ENCODE measurements at places on chromosomes 7 and 10.

- DNase-seq, result no peak
Measured at GRCh38 chr10:5089865-5090264, 4.3 kb upstream of the AKR1C3 start.

- DNase-seq, result no peak
Measured at GRCh38 chr7:37367010-37367409, 81.7 kb downstream of the ELMO1 start.

DNA sequence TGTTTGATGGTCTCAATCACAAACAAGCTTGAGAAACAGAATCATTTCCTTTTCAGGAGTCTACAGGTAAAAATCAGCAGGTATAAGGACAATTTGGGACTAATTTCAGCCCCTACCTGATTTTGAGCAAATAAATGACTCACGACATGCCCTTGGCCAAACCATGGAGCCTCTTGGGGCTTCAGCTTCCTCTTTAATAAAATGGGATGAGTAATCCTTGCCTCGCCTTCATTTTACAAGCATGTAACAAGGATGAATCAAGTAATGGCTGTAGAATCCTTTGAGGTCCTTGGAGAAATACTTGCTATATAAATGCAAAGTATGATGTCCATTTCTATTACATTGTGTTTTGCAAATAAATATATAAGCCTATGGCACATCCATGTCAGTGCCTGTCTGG lies 212.8 kb upstream of the PODXL start:
- no peak for DNase-seq

- no peak for DNase-seq
Measured at GRCh38 chr7:40808378-40808942, 673.7 kb downstream of the SUGCT start.

GRCh38 chr10:43354330-43354635 lies 17.2 kb upstream of the FXYD4 start:
- DNase-seq, result no peak

DNA sequence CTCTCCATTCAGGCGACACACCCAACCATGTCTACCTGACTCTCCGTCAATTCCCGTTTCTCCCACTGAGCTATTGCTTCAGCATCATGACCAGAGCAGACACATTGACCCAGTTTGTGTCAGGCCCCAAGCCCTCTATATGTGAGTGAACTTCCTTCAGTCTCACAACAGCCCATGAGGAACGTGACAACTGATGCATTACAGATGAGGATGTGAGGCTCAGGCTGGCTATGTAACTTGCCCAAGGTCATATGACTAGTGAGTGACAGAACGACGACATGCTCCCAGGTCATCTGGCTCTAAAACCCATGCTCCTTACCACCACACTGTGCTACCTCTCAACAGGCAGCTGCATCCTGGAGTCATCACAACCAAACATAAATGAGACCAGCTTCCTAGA lies 3.7 kb downstream of the TMEM140 start:
- no peak for DNase-seq

- no peak for DNase-seq
Measured at GRCh38 chr7:16839646-16840045, 34.8 kb upstream of the AGR2 start.

DNA sequence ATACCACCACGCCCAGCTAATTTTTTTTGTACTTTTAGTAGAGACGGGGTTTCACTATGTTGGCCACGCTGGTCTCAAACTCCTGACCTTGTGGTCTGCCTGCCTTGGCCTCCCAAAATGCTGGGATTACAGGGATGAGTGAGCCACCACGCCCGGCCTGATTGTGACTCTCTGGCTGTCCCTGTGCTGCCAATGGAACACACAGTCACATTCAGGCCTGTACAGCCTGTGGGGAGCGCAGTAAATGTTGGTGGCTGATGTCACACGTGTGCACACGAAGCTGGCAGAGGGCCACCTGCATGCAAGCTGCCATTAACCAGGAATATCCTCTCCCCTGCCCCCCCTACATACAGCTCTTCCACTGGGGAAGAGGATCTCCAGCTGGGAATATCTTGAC lies 22.1 kb downstream of the POLL start:
- no peak for DNase-seq

DNA sequence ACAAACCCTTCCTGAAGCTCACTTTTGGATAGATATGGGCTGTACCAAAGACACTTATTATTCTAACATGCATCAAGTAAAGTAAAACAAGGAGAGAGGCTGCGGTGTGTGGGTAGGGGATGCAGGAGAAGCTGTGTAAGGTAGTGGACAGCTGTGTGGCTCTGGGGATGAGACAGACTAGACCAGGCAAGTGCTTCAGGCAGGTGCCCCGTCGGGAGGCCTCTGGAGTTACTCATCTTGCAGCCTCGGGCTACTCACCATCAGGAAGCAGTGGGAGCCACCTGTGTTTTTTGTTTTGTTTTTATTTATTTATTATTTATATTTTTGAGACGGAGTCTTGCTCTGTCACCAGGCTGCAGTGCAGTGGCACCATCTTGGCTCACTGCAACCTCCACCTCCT lies 49.3 kb upstream of the NCAPG2 start:
- no peak for DNase-seq

- no peak for DNase-seq
Measured at GRCh38 chr10:121495719-121496118, 102.5 kb downstream of the FGFR2 start.

- no peak for DNase-seq
Measured at GRCh38 chr7:17230099-17230807, 68.2 kb upstream of the AHR start.

- DNase-seq, result no peak
Measured at GRCh38 chr10:3775696-3776551, 9.1 kb downstream of the KLF6 start.

DNA sequence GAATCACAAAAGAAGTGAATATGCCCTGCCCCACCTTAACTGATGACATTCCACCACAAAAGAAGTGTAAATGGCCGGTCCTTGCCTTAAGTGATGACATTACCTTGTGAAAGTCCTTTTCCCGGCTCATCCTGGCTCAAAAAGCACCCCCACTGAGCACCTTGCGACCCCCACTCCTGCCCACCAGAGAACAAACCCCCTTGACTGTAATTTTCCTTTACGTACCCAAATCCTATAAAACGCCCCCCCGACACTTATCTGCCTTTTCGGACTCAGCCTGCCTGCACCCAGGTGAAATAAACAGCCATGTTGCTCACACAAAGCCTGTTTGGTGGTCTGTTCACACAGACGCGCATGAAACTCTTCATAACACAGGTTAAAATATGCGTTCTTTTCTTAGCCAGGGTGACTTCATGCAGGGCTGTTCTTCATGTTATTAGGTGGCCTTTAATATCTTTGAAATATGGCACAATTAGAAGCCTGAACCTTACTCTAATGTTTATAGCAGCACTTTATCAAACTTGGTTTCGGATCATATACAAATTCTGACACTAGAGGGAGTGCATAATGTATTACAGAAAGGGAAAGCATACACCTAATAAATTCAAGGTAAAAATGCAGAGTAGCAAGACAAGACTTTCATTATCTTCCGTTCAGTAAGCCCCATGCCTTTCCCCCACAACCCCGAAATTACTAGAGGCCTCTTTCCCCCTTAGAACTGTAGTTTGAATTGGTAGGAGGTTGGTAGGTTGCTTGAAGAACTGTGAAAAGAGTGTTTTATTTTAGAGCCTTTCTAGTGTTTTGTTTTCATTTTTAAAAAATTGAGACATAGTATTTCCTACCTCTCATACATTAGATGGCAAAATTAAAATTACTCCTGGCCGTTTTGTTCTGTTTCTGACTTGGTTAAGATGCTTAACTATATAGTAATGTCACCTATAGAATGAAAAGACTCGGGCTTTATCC lies 117.9 kb downstream of the NPY start:
- no peak for DNase-seq

DNA sequence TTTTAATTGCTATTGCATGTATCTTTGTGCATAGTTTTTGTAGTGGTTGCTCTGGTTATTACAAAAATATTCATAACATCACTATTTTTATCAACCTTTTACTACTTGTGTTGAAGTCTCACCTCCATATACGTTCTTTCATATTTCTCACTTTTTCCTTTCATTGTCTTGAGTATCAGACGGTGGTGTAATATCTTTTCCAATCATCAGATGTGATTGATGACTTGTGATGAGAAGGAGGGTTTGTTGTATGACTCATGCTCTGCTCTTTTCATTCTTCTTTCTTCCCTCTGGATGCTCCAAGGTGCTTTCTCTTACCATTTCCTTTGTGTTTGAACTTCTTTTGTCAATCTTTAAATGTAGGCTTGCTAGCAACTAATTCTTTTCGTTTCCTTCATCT lies 310.2 kb downstream of the TNS3 start:
- DNase-seq, result no peak

DNA sequence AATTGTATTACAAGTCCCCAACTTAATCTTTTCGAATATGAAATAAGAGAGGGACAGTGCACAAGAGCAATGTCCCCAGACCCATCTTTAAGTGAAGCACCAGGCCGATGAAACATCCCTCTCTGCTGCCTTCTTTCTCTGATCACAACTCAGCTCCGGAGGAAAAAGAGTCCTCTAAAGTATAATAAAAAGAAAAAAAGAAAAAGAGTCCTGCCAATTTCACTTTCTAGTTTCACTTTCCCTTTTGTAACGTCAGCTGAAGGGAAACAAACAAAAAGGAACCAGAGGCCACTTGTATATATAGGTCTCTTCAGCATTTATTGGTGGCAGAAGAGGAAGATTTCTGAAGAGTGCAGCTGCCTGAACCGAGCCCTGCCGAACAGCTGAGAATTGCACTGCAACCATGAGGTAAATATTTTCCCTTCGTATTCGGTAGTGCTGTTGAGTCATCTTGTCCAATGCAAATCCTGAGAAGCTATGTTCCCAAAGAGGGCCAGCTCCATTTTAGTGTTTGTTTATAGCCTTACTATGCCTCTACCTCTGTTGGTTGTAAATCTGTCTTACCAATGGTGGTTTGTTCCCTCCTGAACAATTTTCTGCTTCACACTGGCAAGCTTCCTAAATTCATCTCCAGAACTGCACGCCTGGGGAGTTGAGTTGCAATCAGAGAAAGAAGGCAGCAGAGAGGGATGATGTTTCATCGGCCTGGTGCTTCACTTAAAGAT lies at the start of gene IFIT2:
Gene IFIT2 (plus strand): TSS at position 326 of the 725 bp plus-strand sequence. CDS start 78 bp downstream, at position 404.
- DNase-seq, result peak; percentile 18

DNA sequence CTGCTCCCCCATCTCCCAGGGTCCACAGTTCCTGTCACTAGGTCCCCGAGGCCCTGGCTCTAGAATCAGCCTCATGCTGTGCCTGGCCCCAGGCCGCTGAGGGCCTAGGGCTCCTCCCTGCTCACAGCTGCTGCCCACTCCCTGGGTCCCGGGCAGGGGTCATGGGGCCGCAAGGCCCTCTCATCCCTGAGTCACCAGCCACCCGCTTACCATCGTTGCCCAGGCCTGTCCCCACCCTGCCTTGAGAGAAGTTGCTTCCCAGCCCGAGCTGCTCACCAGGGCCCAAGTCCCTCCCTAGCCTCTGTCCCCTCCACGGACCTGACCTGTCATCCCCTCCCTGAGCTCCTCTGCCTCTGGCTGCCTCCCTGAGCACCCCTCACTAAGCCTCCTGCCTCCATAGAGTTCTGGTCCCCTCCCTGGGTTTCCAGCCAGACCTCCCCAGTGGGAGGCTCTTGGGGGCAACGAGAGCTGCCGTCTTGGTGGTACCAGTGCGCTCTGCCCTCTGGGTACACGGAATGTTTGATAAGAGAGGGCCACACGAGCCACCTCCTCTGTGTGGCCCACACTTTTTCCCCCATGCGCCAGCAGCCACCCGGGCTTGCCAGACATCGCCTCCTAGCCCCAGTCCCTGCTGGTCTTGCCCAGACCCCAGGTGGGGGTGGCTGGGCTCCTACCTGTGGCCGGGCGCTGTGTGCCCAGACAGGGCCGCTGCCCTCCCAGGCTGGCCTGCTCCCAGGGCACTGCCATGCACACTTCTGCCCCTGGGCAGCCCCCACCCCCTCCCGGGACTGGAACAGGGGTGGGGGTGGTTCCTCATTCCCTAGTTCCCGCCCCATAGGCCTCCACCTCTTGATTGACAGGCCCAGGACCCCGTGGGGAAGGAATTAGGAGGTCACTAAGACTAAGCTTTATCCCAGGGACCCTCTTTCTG lies 21.3 kb downstream of the MLXIPL start:
- no peak for DNase-seq

DNA sequence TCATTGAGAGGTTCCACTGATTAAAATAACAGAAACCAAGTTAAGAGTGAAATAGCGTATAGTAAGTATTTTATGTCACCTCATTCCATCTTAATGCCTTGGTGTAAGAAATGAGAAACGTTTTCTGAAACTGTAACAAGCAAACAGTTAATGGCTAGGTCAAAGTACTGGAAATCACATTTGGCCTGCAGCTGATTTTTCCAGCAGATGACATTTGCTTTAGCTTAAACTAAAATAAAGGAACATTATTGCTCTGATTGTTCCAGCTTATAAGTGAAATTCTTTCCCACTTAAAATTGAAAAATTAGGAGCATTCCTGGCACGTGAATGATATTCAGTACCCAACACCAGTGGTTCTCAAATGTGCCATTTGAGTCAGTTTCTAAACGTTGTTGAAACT lies 213.6 kb upstream of the DPP6 start:
- DNase-seq, result no peak

- DNase-seq, result no peak
Measured at GRCh38 chr10:82472406-82473335, 597.7 kb downstream of the NRG3 start.

DNA sequence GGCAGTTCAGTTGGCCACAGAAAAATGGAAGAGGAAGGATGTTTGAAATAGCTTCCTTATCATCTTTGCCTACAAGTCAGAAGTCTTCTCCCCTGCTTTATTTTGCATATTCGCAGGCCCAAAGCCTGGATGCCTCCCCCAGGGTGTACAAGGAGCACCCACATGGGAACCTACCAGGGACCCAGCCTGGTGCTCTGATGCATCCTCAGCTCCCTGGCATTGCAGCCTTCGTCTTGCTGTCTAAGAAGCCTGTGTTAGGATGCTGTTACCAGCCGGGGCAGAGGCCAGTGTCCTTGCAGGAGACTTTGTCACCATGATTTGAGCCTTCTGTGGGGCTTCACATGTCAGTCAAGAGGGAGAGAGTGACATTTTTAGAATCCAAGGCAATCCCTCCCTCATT lies 27.0 kb upstream of the GPR26 start:
- no peak for DNase-seq

DNA sequence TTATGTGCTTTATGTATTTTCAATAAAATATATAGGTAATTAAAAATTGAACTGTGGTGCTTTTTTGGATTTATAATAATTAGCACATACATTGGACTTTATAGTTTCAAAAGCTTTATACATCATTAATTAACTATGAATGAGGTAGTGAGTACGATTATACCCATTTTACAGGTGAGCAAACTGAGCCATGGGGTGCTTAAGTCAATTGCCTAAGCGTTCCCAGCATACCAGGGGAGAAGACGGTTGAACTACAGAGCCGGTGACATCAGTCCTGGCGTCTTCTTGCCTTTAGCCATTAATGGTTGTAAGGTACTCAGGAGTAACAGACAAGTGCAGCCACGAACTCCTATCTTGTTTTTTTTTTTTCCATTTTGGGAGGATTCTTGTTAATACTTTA lies 172.8 kb downstream of the GATA3 start:
- DNase-seq, result no peak

- no peak for DNase-seq
Measured at GRCh38 chr7:125468855-125469174, 539.2 kb upstream of the POT1 start.

All from T-helper 2 cell treated with Interferon-gamma antibody and Interleukin-4, amounts not matched to agents 5 μg/mL and 100 μg/mL, for 36 hours (primary cell).